ENCODE measurements at places on chromosomes 7 and 10.

DNA sequence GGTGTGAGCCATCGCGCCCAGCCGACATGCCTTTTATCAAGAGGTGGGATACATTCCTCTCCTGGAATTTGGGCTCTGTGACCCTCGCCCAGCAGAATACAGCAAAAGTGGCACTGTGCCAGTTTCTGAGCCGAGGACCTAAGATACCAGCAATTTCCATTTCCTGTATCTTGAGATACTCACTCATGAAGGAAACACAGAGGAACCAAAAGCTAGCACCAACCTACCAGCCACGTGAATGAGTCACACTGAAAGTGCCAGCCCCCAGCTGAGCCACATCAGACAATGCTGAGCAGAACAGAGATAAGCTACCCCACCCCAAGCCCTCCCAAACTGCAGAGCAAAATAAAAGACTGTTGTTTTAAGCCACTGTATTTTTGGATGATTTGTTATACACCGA lies 56.3 kb downstream of the CACUL1 start:
- no peak for DNase-seq

DNA sequence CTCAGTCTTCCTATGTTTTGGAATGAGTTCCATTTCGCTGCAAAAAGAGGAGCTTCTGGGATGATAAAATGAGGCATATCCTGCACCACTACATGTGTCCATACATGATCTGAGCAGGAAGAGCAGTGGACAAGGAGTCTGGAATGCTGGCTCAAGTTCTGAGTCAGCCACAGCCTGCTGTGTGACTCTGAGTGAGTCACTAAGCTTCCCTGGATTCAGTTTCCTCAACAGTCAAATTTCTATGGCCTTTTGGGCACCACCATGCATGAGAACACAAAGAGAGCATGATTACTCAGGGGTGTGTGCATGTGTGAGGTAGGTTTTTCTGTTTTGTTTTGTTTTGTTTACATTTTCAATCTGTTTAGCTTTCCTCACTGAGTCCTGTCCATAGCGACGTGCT lies 254.6 kb downstream of the ANKRD30A start:
- no peak for DNase-seq

DNA sequence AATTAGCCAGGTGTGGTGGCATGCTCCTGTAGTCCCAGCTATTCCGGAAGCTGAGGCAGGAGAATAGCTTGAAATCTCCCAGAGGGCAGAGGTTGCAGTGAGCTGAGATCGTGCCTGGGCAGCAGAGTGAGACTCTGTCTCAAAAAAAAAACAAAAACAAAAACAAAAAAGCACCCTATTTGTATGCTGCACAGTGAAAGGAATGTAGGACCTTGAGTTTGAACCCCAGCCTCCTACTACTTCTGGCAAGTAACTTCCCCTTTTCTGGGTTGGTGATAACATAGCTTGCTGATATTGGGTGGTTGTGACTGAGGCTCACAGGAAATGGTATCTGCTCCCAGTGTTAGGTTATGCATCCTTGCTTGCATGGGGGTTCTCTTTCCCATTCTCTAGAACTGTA lies 205.3 kb downstream of the BUB3 start:
- DNase-seq, result no peak

DNA sequence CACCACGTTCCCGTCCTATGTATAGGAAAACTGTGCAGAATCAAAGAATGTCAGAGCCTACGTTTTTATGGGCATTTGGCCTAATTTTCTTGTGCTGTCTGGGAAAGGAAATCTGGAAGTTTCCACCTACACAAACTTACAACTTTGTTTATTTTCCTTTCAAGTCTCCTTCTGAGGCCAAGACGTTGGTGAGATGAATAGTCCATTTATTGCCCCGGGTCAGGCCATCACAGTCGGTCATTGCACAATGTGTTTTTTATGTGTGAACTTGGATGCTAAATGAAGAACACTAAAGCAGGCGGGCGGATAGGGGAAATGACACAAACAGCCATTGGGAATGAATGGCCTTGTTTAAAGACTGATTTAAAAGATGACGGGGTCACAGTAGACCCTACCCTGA lies 38.6 kb downstream of the TRIL start:
- no peak for DNase-seq

GRCh38 chr10:74078037-74078436 lies 72.6 kb downstream of the AP3M1 start:
- no peak for DNase-seq

- DNase-seq, result no peak
Observed at GRCh38 chr7:38830826-38831225, 78.2 kb downstream of the VPS41 start.

- DNase-seq, result no peak
Observed at GRCh38 chr10:88660598-88660884, 3.7 kb upstream of the LIPF start.

GRCh38 chr7:65250697-65251395 lies 122.8 kb upstream of the ZNF92 start:
- DNase-seq, result no peak

Data from left kidney (tissue), 8 donors.